SW480 (cell line): ENCODE measurements at places on chromosomes 7 and 10.

GRCh38 chr7:101934618-101935017, 117.2 kb downstream of the CUX1 start:
- no peak for DNase-seq

DNA sequence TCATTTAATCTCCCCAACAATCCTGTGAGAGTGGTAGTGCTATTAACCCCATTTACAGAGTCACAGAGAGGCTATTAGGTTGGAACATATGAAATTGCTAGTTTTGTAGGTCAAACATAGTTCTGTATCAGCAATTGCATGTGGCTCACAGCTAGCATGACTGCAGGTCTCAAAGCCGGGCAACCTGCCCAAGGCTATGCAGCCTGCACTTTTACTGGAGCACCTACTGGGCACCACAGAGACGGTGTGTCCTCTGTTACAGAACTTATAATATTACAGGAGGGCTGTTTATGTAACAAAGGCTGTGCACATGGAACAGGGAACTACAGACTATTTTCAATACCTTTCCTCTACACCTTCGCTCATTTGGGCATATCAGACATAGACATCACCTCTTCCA, 355.8 kb downstream of the RPS24 start:
- no peak for DNase-seq

DNA sequence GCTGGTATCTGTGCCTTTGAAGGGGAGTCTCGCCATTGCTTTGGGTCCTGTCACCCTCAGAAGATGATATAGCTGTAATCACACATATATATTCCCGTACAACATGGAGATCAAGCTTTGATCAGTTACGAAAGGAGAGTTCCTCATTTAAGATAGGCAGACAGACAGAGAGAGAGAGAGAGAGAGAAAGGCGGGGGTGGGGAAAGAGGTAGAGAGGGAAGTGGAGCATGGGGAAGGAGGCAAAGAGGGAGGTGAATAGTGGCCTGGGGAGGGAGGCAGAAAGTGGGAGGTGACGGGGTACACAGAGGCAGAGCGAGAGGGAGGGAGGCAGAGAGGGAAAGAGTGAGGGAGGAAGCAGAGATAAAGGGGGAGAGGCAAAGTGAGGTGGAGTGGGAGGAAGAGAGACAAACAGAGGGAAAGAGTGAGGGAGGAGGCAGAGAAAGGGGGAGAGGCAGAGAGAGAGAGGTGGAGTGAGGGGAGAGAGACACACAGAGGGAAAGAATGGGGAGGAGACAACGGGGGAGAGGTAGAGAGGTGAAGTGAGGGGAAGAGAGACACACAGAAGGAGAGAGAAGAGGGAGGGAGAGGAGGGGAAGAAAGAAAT, 44.6 kb upstream of the C1QL3 start:
- no peak for DNase-seq

- DNase-seq = no peak
Measured at GRCh38 chr7:130990178-130990832, 256.3 kb upstream of the KLF14 start.

GRCh38 chr10:101032637-101033224, 1.7 kb downstream of the SFXN3 start:
- DNase-seq = peak; percentile 91

GRCh38 chr10:97336942-97337831, 2.7 kb upstream of the FRAT2 start:
- peak; percentile 64 for DNase-seq

DNA sequence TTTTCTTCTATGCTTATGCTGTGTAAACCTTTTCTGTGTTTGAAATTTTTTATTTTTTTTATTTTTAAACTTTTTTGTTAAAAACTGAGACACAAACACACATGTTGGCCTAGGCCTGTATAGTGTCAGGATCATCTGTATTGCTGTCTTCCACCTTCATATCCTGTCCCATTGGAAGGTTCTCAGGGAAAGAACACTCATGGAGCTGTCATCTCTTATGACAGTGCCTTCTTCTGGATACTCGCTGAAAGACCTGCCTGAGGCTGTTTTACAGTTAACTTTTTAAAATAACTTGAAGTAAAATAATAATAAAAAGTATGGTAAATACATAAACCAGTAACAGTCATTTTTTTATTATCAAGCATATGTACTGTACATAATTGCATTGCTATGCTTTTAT, 34.1 kb downstream of the CREM start:
- no peak for DNase-seq

GRCh38 chr10:60041489-60042133, 135.3 kb upstream of the CCDC6 start:
- no peak for DNase-seq

- DNase-seq = no peak
Measured at GRCh38 chr7:51090411-51090810, 226.2 kb downstream of the COBL start.

GRCh38 chr10:12703813-12704212, 297.7 kb downstream of the CCDC3 start:
- no peak for DNase-seq

GRCh38 chr7:8117195-8117594, 144.8 kb downstream of the ICA1 start:
- no peak for DNase-seq

- no peak for DNase-seq
Measured at GRCh38 chr7:37100735-37101331, 347.8 kb downstream of the ELMO1 start.

GRCh38 chr7:48691788-48692187, 232.6 kb upstream of the CDC14C start:
- no peak for DNase-seq

DNA sequence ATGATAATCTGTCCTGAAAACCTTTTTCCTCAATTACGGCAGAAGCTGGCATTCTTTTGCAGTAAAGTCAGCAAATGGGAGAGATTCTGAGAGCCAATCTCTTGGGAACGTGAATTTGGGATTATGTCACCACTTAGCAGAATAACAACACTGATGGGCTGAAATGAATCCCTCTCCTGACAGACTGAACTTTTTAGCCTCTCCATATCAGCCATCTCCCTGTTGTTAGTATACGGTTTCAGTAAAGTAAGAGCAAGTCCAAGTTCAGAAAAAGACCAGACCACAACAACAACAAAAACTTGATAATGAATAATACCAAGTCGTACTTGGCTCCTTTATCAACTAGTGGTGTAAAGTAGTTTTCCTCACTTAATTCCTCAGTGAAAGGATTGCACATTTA, 1048.8 kb downstream of the GATA3 start:
- no peak for DNase-seq

- peak; percentile 77 for DNase-seq
Measured at GRCh38 chr10:69179089-69179742, 818 bp upstream of the SUPV3L1 start.

- no peak for DNase-seq
Measured at GRCh38 chr10:22429146-22429545, 83.8 kb downstream of the SPAG6 start.

DNA sequence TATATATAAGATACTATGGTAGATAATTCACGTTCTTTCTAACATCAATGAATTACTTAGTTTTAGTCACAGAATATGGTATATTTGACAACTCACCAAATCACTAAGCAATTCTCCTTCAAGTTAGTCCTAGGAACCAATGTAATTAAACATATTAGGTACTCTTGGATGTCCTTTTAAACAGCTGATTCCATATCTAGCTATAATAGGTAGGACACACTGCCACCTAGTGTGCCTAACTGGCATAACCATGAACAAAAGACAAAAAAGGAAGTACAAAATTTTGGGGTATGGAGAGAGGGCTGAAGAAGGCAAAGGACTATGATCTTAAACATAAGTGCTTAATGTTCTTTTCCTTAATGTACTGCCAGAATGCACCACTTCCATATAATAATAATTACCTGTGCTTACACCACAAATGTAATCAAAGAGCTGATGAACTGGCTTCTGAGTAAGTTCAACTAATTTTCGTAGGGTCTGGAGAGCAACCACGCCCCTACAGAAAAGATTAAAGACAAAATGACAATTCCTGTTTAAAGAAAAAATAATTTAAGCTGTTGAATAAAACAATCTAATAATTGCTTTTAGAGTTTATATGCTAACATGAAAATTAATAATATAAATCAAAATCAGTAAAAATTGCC, 28.7 kb downstream of the PNPLA8 start:
- peak; percentile 60 for DNase-seq

- no peak for DNase-seq
Measured at GRCh38 chr10:17494626-17495260, 40.3 kb upstream of the ST8SIA6 start.

DNA sequence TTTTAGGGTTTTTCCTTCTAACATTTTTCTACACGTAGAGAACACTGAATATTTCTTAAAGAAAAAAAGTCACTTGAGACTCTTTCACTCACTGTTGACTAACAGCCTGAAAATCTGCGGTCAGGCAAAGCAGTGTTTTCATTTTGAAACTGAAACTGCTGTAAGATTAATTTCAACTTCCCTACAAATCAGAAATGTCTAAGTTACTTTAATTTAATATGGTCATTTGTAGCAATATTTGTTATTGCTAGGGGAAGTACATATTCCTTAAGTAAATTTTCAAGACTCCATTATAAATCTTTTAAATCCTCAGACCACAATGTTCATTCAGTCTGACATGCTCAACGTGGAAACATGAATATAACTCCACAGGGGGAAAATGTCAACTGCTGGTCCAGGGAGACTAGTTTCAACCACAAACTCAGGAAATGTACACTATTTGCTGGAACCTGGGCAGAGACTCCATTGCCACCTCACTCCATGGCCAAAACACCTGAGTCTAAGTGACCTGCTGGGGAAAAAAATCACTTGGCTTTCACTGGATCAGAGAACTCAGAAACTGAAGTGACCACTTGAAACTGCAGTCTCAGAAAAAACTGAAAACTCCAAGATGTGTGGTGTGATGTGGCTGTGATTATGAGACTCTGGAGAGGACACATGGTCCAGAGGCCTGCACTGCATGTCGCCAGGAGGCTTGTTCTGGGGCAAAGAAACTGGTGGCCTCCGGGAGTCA, 161.2 kb downstream of the TAX1BP1 start:
- no peak for DNase-seq

- DNase-seq = no peak
Measured at GRCh38 chr10:44384601-44385025, 284 bp downstream of the CXCL12 start.

DNA sequence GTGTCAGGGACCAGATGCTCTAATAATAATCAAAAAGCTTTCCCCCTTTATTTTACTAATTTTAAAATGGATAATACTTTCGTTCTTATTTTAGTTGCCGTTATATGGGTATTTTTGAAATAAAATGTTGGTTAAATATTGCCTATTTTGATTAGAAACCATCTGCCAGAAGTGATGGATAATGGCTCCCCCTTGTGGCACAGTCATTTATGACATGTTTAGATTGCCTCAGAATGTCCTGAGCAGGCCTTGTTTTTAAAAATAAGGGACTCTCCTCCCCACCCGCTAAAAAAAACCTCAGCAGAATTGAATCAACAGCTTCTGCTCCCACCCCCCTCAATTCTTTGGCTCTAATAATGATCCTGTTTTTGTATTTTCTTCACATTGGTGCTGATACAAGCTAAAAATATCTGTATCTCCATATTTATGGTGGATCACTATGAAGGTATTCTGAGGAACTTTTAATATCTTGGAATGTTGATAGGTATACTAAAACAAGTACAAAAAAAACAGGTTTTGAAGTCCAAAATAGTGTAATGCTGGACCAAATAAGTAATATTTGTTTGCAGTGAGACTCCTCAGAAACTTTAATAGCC, 38.8 kb downstream of the TMEM60 start:
- peak; percentile 55 for DNase-seq

DNA sequence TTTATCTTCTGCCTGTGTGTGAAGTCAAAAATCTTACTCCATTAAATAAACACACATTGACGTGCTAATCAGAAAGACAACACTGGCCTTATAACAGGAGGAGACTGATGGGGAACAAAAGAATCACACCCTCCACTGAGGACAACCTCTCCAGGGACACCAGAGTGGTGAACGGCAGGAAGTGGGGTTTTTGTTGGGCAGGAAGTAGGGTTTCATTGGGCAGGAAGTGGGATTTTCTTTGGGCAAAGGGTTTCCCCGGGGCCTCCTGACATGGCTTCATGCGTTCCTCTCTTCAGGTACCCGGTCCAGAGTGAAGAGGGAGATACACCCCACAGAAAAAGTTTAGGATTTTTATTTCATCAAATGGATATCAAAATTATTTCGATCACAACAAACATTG, 30.6 kb downstream of the ADARB2 start:
- no peak for DNase-seq

- DNase-seq = peak; percentile 30
Measured at GRCh38 chr10:58023341-58024073, 244.2 kb downstream of the IPMK start.

- peak; percentile 73 for DNase-seq
Measured at GRCh38 chr10:5071411-5072198, 22.6 kb upstream of the AKR1C3 start.

- no peak for DNase-seq
Measured at GRCh38 chr7:68694656-68695055, 903.6 kb upstream of the AUTS2 start.

GRCh38 chr7:46716926-46717325, 795.9 kb upstream of the IGFBP3 start:
- DNase-seq = no peak

GRCh38 chr7:69042138-69042537, 556.1 kb upstream of the AUTS2 start:
- DNase-seq = no peak

DNA sequence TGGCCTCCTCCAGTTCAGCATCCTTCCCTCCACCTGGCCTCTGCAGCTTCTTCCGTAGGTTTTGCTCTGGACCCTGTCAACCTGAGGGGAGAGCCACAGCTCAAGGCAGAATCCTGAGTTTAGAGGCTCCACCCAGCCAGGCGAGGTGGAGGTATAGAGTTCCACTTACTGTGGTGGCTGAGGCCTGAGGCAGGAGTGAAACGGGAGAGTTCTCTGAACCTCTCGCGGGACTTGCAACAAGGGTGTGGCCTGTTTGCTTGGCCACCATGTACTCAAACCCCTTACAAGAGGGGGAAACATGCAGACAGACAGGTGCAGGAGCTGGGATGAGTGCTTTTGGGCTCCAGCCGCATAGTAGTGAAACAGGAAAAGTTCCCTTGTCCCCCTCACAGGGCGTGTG, 154.0 kb upstream of the C7orf33 start:
- DNase-seq = no peak

- no peak for DNase-seq
Measured at GRCh38 chr10:80186364-80187012, 18.8 kb downstream of the ANXA11 start.

DNA sequence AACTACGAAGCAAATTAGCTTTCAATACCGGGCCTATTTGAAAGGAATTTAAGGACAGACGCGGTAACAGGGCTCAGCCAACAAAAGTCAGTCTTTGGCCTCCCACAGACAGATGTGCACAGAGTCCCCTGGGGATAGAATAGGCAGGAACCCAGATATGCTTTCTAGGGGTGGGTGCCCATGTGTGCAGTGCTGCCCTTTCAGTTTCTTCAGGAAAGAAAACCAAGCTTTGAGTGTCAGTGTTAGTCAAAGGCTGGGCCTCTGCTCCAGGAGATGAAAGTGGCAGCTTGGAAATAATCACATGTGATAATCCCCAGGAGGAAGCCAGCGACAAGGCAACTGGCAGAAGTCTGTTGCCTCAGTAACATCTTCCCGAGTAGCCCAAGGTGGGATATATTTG, 43.8 kb upstream of the CSTF2T start:
- no peak for DNase-seq

GRCh38 chr7:94030634-94031033, 26.5 kb upstream of the BET1 start:
- DNase-seq = no peak

- DNase-seq = no peak
Measured at GRCh38 chr10:25988583-25988982, 54.6 kb downstream of the MYO3A start.
